ENCODE measurements at places on chromosomes 1 and 21.

DNA sequence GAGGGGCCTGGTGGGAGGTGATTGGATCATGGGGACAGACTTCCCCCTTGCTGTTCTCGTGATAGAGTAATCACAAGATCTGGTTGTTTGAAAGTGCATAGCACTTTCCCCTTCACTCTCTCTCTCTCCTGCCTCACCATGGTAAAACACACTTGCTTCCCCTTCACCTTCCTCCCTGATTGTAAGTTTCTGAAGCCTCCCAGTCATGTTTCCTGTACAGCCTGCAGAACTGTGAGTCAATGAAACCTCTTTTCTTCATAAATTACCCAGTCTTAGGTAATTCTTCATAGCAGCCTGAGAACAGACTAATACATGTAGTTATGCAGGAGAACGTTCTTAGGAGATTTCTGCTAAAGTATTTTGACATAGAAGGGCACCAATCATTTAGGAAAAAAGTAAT lies 59.9 kb upstream of the FBXO28 start:
- DNase-seq: no peak

GRCh38 chr21:43886565-43886964 lies 21.5 kb downstream of the AGPAT3 start:
- no peak for DNase-seq

GRCh38 chr21:38282921-38283320 lies 26.1 kb downstream of the KCNJ15 start:
- no peak for DNase-seq

- no peak for DNase-seq
These were observed 11.4 kb upstream of the MAGOH start for GRCh38 chr1:53249706-53250105.

Data from NCI-H187 (cell line).